ENCODE measurements at places on chromosomes 12 and 14.

DNA sequence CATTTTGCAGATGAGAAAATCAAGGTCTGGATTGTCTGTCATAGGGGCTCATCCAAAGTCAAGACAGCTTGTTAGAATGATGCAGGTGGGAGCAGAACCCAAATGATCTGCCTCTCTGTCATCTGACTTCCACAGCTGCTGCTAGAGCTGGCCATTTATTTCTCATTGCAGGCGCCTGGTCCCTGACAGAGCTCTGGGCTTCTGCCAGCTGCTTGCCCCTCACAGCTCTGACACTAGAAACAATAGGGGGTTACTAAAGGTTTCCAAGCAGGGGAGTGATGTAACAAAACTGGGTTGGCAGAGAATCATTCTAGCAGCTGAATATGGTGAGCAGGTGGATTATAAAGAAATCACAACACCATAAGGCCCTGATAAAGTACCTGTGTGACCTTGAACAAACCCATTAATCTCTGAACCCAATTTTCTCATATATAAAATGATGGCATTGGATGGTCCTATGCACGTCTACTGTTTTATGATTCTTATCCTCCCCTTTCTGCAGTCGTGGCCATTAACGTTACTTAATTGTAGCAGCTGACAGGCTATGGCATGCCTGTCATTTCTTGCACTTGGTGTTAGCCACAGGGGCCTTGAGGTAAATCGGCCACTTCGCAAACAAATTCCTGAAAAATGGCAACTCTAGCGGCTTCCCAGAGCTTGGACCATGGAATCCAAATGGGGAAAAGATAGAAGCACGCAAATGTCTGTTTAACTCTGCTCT lies 134.6 kb downstream of the RMST start:
- DNase-seq = no peak

DNA sequence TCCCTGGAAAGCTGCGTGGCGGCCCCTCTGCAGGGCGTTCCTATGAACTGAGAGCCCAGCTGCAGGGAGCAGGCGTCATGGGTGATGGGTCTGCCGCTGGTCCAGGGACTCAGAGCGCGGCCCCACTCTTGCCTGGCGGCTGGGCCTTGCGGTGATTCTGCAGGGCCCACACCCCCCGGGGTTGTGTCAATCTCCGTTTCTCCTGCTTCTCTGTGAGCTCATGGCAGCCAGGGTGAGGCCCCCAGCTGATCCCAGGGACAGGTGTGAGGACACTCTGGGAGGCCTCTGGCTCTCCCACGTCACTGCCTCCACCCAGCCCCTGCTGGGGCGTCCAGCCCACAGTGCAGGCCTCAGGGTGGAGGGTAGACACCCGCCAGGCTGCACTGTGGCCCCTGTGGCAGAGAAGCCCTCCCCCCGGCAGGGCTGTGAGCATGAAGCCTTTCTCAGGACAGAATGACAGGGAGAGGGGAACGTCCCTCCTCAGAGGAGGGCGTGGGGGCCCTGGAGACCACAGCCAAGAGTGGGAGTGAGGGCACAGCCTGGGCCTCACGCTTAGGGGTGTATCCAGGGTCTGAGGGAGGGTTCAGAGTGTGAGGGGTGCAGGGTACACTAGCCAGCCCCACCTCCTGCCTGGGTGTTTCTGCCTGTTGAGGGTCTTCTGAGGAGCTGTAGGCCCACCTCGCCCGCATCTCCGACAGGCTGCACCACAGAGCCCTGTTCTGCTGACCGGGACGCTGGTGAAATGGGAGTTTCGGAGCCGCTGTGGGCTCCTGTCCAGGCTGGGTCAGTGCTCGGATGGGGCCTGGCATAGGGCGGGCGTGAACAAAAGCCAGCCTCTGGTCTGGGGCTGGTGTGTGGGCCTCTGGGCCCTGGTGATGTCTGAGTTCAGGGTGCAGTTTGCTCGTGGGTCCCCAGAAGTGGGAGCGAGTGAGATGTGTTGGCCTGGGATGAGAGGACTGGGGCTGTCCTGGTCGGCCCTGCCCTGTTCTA lies 26.7 kb upstream of the CRIP2 start:
- DNase-seq = no peak

DNA sequence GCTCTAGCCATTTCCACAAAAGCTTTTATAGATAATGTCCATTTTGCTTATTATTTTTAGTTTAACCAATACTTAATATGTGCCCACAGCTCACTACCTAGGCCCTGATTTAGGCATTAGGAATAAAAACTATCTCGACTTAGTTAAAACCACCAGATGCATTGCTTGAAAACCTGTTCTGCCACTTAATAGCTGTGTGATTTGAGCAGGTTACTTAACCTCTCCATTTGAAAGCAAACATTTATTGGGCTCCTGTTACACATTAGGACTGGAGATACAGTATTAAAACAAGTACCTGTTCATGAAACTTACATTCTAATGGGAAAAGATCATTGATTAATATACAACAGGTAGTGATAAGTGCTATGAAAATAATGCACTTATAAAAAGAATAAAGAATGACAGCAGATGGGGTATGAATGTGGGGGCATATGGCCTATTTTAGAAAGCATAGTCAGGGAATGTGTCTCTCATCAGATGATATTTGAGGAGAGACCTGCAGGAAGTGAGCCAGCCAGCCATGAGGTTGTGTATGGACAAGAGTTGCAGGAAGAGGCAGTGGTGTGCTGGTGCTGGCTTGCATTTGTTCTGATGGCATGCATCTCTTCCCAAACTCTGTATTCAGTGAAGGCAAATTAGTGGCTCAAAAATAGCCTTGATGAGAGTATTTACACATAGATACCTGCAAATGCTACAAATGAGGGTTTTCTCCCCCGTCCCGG lies 34.3 kb downstream of the NOPCHAP1 start:
- DNase-seq = no peak

- no peak for DNase-seq
Measured at GRCh38 chr14:66087231-66087630, 398.9 kb upstream of the CCDC196 start.

DNA sequence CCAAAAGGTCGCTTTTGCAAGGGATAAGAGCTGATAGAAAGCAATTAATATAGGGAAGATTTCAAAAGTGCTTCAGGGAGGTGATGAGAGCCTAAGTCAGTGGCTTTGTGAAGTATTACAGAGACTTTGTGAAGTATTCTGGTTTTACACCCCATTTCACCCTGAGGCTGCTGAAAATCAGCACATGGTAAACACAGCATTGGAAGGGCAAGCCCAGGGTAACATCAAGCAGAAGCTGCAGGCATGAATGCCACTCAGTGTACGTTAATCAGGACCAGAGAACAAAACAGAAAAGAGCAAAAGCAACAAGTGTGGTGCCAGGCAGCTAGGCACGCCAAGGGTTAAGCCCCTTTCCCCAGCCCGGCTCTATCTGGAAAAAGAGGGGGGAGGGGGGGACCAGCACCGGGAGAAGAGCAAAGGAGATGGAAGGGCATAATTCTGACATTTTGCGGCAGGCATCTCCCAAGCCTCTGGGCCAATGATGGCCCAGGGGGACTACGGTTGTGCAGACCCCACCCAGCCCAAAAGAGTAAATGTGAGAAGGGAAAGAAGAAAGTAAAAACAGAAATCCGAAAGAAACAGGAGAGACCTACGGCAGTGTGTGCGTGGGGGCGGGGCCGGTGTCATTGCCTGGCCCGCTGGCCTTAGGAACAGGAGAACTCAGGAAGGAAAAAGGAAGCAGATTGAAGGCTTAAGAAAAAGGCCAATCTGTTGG lies 58.9 kb downstream of the DHRS2 start:
- DNase-seq = no peak

GRCh38 chr12:76143343-76144244 lies 59.1 kb upstream of the NAP1L1 start:
- DNase-seq = no peak

DNA sequence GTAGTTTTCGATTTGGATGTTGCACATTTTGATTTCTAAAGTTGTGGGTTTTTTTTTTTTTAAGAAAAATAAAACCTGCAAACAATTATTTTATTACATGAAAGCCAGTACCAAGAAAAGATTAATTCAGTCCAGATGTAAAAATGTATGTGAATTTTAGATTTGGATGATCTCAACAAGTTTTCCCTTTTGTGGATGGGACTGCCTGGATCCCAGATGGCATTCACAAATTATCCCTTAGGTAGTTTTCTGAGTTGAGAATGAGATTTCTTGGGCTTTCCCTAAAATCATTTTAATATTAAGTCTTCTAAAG lies 2.8 kb downstream of the FRMD6 start:
- DNase-seq = no peak

DNA sequence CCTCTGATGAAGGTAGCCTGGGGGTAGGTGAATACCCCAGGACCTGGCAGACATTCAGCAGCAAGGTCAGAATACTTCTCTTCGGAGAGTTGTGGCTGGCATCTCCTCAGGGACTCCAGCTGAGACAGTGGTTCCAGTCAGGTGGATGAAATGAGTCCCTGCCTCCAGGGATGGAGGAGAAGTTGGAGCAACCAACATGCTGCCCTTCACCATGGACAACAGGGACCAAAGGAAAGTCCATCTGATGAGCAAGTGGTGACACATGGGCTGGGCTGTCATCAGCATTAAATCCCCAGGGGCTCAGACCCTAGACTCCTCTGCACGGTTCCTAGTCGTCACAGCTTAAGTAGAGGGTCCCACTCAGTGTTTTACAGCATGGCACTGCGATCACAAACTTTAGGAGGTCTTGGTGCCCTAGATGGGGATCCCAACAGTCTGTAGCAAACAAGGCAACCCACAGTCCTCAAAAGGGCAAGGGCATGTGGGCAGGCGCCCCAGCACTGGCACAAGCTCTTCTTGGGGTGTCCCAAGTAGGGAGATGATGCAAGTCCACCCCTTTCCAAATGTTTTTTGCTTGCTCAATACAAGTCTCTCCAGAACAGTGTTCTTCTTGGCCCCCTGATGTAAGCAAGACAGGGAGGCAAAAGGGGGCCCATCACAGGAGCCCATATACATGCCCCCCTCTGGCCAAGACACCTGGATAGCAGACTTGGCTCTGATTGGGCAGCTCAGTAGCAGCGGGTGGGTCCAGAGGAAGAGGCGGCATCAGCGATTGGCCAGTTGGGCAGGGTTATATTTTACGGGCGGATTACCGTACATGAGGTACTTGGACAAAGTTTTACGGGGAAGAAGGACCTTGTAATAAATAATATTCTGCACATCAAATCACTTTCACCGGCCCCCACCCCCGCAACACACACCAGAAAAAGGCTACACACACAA lies 10.8 kb upstream of the CDH24 start:
- DNase-seq = no peak

DNA sequence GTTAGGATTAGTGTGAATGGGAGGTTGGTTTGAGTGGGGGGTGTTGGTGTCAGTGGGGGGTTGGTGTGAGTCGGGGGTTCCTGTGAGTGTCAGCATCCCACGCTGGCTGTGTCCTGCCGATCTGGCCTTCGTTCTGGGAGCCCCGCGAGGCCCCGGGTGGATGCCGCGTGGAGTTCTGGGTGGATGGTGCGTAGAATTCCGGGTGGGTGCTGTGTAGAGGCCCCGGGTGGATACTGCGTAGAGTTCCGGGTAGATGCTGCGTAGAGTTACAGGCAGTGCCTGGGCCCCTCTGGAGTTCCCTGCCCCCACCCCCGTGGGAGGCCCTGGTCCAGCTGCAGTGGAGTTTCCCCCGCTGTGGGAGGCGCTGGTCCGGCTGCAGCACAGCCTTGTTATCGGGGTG lies 8.7 kb downstream of the NOC4L start:
- peak; percentile 65 for DNase-seq

GRCh38 chr14:28773861-28774691 lies 7.5 kb downstream of the FOXG1 start:
- DNase-seq = peak; percentile 84

DNA sequence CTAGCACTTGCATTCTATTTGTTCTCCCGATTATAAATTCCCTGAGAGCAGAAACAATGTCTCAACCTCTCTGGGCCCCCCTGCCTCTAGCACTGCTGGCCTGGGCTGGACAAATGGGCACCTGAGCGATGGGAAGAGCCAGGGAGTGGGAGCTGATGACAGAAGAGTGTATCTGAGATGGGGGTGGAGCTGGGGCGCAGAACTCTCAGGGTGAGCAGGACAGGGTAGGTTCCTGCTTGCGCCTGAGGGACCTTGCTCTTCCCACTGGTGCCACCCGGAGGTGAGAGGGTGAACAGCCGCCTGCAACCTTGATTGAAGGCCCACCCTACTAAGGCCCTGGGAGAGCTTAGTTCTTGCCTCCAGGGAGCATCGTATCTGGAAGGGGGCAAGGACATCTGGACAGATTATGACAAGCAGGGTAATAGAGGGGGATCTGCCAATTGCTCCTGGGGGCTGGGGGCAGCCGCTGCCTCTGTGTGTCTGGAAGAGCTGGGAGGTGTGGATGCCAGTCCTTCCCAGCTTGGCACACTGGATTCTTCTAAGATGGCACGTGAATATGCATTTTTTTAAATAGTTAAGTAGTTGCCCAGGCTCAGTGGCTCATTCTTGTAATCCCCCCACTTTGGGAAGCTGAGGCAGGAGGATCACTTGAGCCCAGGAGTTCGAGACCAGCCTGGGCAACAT lies 43.0 kb upstream of the TSPAN9 start:
- DNase-seq = peak; percentile 88

DNA sequence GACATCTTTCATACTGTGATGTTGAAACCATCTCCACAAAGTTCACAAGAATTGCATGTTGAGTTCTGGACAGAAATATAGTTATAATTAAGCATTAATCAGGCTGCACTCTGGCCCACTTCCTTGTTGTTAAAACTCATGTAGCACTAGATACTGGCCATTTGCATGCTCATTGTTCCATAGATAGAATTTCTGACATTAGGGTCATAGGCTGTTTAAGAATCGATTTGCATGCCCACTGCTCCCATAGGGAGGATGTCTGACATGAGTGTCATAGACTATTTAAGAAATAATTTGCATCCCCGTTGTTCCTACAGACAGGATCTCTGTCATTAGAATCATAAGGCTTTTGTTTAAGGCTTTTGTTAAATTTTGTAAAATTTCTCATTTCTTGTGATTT lies 50.2 kb downstream of the MYF5 start:
- no peak for DNase-seq

GRCh38 chr12:113138826-113139225 lies 3.3 kb upstream of the RASAL1 start:
- DNase-seq = peak; percentile 90

DNA sequence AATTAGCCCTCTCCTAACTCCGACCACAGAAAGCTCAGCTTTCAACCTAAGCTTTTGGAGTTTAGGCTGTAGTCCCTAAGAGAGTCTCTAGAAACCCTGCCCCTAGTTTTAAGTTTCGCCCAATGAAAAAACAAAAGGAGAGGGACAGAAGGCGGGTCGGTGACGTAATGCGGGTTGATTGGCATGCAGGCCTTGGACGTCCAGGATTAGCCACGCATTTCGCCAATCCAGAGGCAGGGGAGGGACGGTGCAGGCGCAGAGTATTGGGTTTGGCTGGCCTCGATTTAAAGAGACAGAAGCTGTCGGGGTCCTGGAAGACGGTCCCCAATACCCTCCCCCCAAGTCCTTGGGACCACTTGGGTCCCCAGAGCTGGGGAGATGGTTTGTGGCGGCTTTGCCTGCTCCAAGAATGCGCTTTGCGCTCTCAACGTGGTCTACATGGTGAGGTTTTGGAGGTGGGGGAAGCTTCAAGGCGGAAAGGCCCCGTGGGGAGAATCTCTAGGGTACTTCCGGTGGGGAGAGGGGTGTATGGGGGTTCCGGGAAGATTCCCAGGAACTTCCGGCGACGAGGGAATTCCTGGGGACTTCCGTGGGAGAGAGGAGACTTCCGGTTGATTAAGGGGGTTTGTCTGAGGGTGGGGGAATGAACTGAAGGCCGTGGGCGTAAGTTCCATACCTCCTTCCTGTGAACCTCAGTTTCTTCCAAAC lies at the start of gene TSPAN31:
Gene TSPAN31, plus strand, starts transcription at position 263 of the 708 bp plus-strand sequence. Its CDS starts 116 bp downstream, at position 379.
- peak; percentile 99 for DNase-seq

- DNase-seq = no peak
Measured at GRCh38 chr12:10220398-10221077, 7.9 kb downstream of the GABARAPL1 start.

GRCh38 chr12:68034567-68034966 lies 45.3 kb downstream of the IFNG-AS1 start:
- DNase-seq = no peak

- no peak for DNase-seq
Measured at GRCh38 chr14:89651805-89652204, 234.8 kb upstream of the FOXN3 start.

All from kidney (tissue), 22 donors.